ENCODE measurements at places on chromosomes 1 and 21. TPM values are rescaled to one million over a fixed set of nuclear protein-coding genes. Genes with fewer than 3 reads are reported as not detected.

- H3K4me1 ChIP-seq, result no peaks in the 10 kb centered on the region
- no peaks in the 10 kb centered on the region for H3K36me3 ChIP-seq
- H3K27me3 ChIP-seq, result no peaks in the 10 kb centered on the region
- H3K27ac ChIP-seq, result no peak overlapping the region
These were observed 23.0 kb downstream of the EPHB2 start for GRCh38 chr1:22733643-22734042.

- H3K4me1 ChIP-seq, result no peaks in the 10 kb centered on the region
- no peaks in the 10 kb centered on the region for H3K27me3 ChIP-seq
- no peak for DNase-seq
- no peaks in the 10 kb centered on the region for H3K36me3 ChIP-seq
These were observed 52.5 kb upstream of the AJAP1 start for GRCh38 chr1:4601941-4602340.

The BCAN gene
- not detected for total RNA-seq

The KCTD3 gene
- total RNA-seq, result 0.64 TPM

DNA sequence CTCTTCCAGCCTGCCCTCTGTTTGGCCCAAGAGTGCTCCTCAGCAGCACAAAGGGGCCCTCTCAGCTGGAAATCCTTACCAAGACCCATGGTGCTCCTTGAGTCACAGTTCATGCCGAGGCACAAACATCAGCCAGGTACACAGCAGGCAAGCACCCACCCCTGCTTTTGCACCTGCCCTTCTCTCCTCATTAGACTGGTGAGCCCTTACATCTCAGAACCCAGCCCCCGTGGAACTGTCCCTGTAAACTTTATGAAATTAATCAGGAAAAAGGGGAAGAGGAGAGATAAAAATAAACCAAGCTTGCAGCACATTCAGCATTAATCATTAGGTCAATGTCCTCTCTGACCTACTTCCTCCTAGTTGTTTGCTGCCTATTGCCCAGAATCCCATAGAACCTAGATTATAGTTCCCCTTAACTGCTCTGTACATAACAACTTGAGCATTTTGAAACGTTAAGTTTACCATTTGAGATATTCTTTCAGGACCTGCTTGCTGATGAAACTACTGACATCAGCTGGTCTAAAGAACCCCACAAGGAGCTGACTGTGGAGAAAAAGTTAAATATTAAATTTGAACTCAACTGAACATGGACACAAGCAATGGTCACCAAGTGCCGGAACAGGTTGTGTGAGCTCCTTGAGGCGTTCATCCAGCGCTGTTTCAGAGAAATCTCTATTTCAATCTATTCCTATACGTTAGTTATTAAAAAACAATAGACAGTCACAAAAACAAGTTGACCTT, 738.4 kb downstream of the MATN1 start:
- no peaks in the 10 kb centered on the region for H3K27me3 ChIP-seq
- no peak overlapping the region for H3K27ac ChIP-seq
- no peak for DNase-seq
- H3K4me3 ChIP-seq, result no peak overlapping the region
- no peaks in the 10 kb centered on the region for H3K4me1 ChIP-seq

The MTARC2 gene
- total RNA-seq, result not detected

The MYOG gene
- not detected for total RNA-seq

DNA sequence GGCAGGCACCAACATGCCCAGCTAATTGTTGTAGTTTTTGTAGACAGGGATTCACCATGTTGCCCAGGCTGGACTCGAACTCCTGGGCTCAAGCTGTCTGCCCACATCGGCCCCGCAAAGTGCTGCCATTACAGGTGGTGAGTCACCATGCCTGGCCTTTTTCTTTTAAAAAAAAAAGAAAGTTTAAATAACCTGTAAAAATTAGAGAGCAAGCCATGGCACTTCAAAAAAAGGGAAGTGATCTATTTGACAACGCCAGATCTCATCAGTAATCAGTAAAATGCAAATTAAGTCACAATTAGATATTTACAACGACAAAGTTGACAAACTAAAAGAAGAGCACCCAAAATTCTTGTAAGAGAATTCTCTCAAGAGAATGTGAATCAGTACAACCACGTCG, 2.9 kb upstream of the RBBP5 start:
- DNase-seq, result no peak
- H3K27ac ChIP-seq, result no peak overlapping the region
- H3K27me3 ChIP-seq, result no peaks in the 10 kb centered on the region
- peaks cover 25% of the 10 kb centered on the region for H3K4me1 ChIP-seq
